ENCODE measurements at places on chromosomes 7 and 10.

GRCh38 chr7:130662426-130662825 is 6.1 kb downstream of the COPG2 start:
- no peak for DNase-seq

DNA sequence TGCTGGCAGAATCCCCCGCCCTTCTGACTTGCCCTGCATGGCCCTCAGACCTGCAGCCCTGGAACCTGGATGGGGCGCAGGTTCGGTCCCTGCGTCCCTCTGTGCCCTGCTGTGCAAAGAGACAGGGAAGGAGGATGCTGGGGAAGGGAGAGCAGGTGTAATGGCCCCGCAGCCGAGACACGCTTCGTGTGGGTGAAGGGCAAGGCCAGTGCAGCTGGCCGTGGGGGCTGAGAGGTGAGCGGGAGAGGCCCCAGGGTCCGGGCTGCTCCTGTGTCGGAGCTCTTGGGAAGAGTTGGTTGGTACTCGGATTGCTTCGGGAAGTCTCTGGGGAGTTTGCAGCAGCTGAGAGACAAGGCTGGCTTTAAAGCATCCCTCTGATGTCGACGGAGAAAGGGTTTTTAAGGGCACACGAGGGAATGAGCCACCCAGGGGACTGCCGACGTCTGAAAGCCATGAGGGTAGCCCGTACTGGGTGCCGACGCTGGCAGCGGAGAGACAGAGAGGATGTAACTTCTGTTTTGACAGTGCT is 6.5 kb downstream of the ELFN1 start:
- no peak for DNase-seq

- no peak for DNase-seq
Observed at GRCh38 chr7:153370092-153370491, 610.5 kb downstream of the ACTR3B start.

GRCh38 chr7:156222151-156222550 is 409.9 kb upstream of the SHH start:
- no peak for DNase-seq

DNA sequence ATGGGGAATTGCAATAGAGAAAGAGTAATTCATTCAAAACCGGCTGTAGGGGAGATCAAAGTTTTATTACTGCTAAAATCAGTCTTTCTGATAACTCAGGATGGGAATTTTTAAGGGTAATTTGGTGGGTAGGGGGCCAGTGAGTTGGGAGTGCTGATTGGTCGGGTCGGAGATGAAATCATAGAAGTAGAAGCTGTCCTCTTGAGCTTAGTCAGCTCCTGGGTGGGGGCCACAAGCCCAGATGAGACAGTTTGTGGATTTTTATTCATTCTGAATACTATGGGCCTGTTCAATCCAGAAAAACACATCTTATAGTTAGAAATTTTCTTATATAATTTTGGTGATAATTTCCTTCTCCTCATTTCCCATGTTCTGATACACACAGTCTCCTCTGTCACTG is 25.4 kb downstream of the CALD1 start:
- DNase-seq = no peak

GRCh38 chr10:116133634-116134033 is 139.4 kb downstream of the GFRA1 start:
- no peak for DNase-seq

- DNase-seq = no peak
Observed at GRCh38 chr7:41695661-41696322, 7.1 kb downstream of the INHBA start.

- DNase-seq = no peak
Observed at GRCh38 chr10:34473174-34474008, 341.7 kb downstream of the PARD3 start.

GRCh38 chr7:25881317-25882037 is 270.5 kb upstream of the NFE2L3 start:
- DNase-seq = no peak

GRCh38 chr7:139600306-139600705 is 76.8 kb downstream of the CLEC2L start:
- DNase-seq = no peak

- DNase-seq = no peak
Observed at GRCh38 chr10:19663344-19663743, 152.9 kb upstream of the PLXDC2 start.

- DNase-seq = no peak
Observed at GRCh38 chr7:13979671-13980435, 9.6 kb downstream of the ETV1 start.

DNA sequence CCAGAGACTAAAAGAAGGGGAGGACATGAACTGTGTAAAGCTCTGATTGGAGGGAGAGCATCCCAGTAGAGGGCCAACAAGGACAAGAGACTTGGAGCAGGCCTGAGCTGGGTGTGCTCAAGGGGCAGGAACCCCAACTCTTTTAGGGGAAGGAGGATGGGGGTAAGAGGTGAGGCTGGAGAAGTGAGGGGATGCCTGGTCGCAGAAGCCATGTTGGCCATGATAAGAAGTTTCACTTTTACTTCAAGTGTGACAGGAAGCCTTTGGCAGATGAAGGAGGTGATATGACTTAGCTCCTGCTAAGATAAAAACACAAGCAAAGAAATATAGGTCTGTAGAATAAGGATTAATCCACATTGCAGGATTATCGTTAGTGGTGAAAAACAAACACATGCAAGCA is 208.3 kb downstream of the JAZF1 start:
- DNase-seq = peak; percentile 29

DNA sequence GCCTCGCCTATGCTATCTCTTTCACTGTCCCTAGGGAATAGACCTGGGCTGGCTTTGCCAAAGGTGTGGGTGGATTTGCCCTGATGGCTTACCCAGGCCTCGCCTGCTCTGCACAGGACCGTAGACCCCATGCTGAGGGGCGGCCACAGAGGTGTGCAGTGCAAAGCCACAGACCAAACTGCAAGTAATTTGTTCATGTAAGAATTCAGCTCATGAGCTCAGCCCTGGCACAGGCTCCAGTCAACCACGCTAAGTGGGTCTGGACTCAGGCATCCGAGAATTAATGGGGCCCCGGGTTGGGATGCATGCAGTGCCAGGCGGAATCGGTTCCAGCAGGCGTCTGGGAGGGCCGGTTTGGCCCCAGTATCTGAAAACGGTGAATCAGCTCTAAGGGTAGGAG is 445.2 kb downstream of the DNAJB6 start:
- DNase-seq = no peak

DNA sequence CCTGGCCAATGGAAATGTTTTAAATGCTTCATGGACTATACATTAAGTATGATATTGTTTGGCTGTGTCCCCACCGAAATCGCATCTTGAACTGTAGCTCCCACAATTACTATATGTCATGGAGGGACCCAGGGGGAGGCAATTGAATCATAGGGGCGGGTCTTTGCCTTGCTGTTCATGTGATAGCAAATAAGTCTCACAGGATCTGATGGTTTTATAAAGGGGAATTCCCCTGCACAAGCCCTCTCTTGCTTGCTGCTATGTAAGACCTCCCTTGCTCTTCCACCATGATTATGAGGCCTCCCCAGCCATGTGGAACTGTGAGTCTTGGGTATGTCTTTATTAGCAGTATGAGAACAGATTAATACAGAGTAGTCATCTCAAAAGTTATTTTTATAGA is 32.4 kb upstream of the GRB10 start:
- DNase-seq = no peak

DNA sequence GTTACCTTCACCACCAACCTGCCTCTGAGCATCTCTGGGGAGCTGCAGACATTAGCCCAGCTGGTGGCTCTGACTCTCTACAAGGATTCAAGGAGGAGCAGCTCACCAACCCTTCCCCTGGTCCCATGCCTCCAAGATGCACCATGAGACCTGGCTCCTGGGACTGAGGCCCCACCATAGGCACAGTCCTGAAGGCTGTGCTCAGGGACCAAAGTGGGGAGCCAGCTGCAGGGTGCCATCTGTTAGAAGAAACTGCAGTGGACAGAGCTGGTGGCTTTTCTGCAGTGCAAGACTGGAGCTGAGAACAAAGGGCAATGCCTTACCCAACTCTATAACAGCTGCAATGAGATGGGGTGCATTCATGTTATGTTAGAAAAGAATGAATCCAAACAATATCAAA is 581.6 kb downstream of the TCERG1L start:
- peak; percentile 34 for DNase-seq

- DNase-seq = no peak
Observed at GRCh38 chr10:11713186-11713743, 28.9 kb upstream of the ECHDC3 start.

DNA sequence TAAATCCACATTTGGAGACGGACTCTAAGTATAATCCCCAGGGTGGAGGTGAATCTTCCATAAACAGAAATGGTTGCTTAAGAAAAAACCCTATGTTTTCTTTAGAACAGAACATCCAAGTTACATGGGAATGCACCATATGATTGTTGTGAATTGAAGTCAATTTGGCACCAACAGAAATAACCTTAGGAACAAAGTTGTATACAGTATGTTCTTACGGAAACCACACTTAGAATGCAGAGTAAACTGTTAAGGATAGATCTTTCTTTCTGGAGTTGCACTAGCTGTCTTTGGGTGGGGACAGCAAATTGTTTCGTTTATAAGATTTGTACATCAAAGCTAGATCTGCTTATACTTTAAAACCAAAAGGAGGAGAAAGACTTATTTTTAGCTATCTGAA is 316.4 kb downstream of the PTEN start:
- no peak for DNase-seq

DNA sequence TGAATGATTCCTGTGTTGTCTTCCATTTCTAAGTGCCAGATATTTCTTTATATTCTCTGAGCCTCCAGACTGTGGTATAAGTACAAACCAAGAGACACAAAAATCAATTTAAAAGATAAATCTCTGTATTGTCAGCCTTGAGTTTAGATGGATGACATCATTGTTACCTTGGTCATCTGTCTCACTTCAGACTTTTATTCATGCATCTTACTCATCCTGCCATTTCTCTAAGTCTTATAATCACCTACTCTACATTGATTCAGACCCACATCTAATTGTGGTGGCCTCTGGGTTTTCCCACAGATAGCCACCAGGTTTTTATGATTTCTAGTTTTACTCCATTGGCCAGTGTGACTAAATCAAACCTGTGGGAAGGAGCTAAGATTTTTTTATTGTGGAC is 26.8 kb upstream of the HDAC9 start:
- no peak for DNase-seq

DNA sequence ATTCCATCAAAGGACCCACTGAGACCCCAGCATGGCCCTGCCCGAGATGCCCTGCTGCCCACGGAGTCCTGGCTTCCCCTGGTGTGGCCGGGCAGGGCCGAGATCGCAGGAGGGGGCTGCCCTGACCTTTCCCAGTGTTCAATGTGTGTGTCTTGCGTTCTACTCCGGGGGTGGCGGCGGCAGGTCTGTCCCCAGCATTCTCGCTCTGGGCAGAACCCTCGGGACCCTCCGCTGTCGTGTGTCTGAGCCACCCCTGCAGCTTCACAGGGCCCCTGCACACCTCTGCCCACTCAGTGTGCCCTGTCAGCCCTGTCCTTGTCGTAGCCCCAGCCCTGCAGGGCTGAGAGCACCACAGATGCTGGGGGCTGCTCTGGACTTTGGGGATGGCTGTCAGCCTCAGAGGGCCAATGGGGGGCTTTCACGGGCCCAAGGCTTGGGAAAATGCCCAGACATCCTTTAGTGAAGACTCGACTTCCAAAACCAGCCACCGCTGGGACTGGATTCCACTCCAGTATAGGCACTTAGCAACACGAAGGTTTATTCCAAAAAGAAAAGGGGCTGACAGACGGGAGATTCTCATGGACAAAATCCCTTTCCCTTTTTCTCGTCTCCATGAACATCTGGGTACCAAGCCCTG is 30.0 kb upstream of the KNDC1 start:
- DNase-seq = no peak

- no peak for DNase-seq
Observed at GRCh38 chr10:130338636-130339024, 202.4 kb downstream of the GLRX3 start.

- no peak for DNase-seq
Observed at GRCh38 chr10:124262971-124263370, 155.8 kb downstream of the OAT start.

DNA sequence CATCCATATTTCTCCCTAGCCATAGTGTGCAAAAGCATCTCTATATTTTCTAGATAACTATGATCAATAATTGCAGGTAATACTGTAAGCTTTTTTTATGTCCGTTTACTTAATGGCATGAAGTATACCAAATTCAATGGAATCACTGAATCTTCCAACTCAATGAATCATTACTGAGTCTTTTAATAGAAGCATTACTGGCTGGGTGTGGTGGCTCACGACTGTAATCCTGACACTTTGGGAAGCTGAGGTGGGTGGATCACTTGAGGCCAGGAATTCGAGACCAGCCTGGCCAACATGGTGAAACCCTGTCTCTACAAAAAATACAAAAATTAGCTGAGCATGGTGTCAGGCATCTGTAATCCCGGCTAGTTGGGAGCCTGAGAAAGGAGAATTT is 372.5 kb downstream of the BMPER start:
- no peak for DNase-seq

- DNase-seq = no peak
Observed at GRCh38 chr7:137682596-137682995, 164.2 kb downstream of the DGKI start.

- DNase-seq = no peak
Observed at GRCh38 chr10:50604809-50605208, 18.9 kb downstream of the SGMS1 start.

- DNase-seq = no peak
Observed at GRCh38 chr10:72218325-72218724, 2.2 kb upstream of the ASCC1 start.

DNA sequence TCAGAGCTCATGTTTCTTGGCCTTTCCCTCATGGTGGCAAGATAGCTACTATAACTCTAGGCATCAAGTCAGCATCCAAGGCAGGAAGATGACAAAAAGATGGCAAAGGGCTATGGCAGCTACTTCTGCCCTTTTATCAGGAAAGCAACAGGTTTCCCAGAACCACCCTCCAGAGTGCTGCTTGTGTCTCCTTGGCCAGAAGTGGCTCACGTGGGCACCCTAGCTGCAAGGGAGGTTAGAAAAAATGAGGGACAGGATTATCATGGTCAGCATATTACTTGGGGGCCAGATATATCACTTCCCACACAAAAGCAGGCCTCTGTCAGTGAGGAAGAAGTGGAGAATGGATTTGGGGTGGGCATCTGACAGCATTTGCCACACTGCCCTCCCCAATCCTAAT is 24.3 kb upstream of the C10orf105 start:
- DNase-seq = no peak

DNA sequence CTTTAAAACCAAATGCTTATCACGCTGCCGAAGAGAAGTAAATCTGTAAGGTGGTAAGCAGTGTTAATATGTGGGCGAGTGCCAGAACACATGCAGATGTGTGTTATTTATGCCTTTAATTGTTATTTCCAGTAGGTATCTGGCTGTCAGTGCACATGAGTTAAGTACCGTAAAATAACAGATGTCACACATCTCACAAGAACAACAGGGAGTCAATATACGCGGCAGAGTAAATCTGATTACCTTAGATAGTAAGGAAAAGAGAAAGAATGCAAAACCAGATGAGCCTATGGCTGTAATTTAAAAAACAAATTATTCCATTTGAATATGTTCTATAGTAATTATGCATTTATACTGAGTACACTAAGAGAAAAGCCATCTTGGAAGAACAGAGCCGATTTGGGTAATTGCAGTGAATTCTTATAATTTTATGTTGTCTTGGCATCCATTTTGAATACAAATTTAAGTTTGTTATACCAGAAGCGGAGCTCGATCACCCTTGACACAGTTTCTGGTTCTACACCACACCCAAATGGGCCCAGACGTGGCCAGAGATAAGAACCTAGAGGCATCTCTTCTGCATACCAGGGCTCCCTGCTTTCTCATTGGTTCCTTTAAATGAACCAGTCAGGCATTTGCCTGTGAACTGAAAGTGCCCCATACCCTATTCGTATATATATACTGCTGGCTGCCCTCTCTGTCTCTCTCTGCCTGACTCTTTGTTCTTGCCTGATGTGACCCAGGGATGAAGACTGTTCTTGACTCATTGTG is 34.8 kb downstream of the DNAJB9 start:
- no peak for DNase-seq
